Putamen (tissue), 1 donor: ENCODE measurements at places on chromosomes 11 and 22.

DNA sequence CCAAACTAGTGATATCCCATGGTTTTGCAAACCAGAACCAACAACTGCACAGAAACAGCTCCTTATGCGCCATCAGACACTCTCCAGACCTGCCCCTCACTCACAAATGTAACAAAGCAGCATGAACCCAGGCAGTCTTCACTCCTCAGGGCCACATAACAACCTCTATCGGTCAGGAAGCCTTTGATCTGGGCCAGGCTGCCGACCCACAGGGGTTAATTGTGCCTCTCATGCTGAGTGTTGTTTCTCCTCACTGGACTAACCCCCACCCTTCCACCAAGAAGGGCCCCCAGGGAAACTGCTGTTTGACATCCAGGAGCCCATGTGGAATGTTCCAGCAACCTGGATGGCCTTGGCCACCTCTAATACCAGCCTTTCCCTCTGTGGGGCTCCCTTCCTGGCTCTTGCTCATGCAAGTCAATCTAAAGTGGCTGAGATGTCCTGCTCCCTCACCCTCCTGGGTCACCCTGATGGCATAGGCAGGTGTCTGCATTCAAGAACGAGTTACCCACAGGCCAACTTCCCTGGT is 7.9 kb upstream of the RGL4 start:
- DNase-seq, result no peak

DNA sequence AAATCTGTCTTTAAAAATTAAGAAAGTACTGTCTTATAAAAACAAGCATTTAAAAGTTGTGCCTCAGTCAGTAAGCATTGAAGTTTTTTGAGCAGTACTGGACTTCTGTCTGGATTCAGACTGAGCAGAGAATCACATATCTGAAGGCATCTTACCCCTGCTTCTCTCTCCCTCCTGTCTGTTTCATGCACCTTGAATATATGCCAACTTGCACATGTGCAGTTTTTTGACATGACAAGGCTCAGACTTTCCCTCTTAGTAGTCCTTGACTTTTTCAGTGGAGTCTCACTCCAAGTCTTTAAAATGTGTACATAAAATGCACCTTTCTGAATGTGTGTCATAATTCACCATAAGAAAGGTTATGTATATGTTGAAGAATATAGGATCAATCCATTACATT is 19.8 kb downstream of the SPECC1L start:
- DNase-seq, result no peak

DNA sequence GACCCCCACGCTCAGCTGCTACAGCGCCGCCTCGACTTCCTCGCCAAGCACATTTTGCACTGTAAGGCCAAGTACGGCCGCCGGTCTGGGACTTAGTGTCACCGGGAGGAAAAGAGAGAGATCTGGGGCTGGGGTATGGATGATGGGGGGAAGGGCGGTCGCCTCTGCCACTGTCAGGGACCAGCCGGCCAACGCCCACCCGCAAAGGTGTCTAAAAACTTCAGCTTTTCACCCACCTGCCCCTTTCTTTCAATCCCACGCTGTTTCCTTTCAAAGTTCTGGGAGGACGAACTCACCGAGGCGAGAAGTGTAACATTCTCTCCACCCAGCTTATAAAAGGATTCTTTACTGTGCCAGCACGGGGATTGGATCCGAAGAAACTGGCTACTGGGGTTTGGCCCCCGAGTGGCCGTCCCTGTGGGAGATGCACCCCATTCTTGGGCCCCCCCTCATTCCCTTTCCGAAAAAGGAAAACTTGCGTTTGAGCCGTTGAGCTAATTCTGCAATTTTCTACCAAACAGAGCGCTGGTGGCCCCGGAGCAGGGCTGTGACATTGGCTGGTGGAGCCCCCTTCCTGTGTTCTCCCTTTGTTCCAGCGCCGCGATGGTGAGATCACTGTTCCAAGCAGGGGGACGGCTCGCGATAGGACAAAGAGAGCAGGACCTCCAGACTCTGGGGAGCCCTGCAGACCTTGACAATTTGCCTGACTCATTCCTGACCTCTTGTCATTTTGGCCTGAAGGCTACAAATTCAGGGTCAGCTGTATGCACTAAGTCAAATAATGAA is 1.8 kb downstream of the FJX1 start:
- no peak for DNase-seq

GRCh38 chr22:35020517-35020916 is 45.4 kb upstream of the ISX start:
- DNase-seq, result no peak

- no peak for DNase-seq
These were observed 83.4 kb downstream of the WNT7B start for GRCh38 chr22:45893516-45893915.

- DNase-seq, result no peak
These were observed 13.6 kb upstream of the EED start for GRCh38 chr11:86230921-86231434.

DNA sequence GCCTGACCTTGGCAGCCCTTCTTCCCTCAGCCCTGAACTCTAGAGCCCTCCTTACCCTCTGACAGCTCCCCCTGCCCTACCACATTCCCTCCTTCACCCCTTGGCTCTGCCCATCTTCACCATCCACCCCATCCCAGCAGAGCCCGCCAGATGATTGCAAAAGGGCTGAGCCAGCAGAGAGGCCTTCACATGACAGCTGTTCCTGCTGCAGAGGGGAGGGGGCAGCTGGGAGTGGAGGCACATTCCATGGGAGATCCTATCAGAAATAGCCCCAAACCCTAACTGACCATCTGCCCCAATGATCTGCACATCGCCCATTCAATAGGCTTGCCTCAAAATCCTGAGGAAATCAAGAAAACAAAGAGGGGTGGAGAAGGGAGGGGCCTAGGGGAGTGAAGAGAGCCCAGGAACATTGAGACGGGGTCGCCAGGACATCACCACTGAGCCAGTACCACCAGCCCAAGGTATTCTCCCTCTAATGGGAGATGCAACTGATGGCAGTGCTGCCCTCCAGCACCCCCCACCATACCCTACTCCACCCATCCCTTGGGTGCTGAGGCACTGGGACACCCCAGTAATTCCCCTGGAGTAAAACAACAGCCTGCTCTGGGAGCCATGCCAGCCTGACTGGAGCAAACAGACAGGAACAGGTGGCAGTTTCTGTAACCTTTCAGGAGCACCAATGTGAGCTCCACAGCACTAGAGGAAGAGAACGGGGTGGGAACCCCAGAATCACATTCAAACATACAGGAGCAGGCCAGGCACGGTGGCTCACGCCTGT is 8.0 kb upstream of the AHNAK start:
- no peak for DNase-seq

GRCh38 chr22:39851606-39852315 is 41.8 kb downstream of the ENTHD1 start:
- no peak for DNase-seq

DNA sequence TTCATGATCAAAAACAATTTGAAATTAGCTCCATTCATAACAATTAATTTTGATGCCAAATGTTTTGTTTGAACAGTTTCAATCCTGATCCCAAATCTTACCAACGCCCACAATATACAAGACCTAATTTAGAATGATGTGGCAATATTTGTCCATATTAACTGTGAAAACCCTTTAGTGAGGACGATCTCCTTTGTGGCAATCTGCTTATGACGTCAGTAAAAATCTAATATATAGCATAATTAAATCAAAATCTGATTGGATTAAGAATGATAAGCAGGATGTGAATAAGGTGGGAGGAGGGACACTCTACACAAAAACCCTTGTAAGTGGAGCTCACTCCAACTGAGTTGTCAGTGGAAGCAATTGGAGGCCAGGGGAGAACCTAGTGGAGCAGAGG is 11.9 kb upstream of the SLC5A4 start:
- no peak for DNase-seq

GRCh38 chr11:132453406-132453805 is 1078.9 kb downstream of the OPCML start:
- DNase-seq, result no peak

DNA sequence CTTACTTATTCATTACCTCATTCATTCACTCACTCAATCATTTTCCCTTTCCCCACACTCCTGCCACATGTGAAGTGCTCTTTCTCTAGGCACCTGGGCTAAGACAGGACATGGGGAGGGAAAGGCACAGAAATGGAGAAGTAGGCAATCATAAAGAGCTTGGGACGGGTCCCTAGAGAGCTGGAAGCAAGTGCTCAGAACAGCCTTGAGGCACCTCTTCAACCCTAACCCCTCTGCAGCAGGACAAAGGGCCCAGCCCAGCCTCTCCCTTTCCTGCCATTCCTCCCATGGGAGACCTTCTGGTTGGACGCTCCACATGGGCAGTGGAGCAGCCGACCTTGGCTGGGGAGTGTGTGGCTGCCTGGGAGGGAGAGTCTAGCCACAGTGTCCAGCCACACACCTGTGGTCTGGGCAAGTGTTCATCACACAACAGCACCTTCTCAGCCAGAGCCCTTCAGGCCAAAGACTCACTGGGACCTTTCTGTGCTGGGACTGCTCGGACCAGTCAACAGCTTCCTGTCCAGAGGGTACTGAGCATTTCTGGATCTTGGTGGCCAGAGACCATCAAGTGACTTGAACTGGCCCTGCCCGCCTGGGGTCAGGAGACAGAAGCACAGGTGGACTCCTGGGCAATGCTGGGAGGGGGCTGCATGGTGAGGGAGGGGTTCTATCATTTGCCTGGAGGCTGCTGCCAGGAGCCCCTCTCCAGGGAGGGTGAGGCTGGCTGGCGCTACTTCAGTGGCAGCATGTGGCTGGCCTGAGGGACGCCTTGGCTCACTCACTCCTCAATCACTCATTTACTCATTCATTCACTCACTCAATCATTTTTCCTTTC is 1.0 kb upstream of the MUC5AC start:
- DNase-seq, result no peak

- peak; percentile 44 for DNase-seq
These were observed 6.4 kb upstream of the IFITM3 start for GRCh38 chr11:326842-327580.

- no peak for DNase-seq
These were observed 26.0 kb upstream of the POLD3 start for GRCh38 chr11:74566146-74566960.

DNA sequence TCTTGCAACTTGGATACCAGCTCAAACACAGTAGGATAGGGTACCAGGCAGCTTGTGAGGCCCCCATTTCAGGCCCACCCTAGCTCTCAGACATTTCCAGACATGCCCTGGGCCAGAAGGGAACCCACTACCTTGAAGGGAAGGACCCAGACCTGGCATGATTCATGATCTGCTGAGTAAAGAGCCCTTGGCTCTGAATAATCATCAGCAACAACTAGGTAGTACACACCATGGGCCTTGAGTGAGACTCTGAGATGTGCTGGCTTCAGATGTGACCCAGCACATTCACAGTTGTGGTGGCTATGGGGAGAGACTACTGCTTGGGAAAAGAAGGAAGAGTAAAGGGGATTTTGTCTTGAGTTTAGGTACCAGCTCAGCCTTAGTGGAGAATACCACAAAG is 23.6 kb downstream of the JRKL start:
- no peak for DNase-seq

GRCh38 chr11:75673977-75674582 is 5.2 kb upstream of the MAP6 start:
- no peak for DNase-seq

DNA sequence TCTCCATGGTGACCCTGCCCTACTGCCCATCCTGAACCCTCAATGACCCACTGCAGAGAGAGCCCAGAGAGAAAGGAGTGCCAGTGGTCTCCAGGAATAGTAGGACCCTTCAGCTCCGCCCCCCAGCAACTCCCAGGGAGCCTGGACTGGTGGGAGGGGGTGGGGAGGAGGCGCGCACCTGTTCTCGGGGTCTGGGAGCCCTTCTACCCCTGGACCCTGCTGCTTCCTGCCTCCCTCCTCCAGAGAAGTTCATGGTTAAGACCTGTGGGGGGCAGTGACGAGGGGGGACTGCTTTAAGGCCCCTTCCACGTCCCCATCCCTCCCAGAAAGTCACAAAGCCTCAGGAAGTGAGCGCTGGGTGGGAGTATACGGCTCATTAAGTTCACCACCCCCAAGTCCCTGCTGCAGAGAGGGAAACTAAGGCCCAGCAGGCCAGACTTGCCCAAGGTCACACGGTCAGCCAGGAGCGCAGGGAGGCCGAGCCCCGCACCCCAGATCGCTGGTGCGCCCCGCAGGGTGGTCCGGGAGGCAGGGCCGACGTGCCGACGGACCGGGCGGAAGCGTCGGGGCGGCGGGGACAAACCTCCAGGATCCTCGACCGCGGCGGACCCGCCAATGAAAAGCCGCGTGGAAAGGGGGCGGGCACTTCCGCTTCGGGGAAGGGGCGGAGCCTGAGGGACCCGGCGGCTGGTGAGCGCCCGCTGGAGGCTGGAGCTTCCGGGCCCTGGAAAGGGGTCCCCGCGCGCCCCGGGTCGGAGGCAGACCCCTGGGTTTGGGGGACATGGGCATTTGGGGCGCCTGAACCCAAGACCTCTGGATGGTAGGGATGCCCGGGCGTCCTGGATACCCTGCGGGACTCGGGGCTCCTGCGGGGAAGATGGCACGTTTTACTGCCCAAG is at the start of the genes NUDT22 and TRPT1:
TSS of gene NUDT22 (plus strand) at position 667 of the 899 bp plus-strand sequence. CDS start 379 bp downstream, outside the sequence.
TSS of gene TRPT1 (minus strand) at position 579 of the 899 bp plus-strand sequence. CDS start at position 253, 326 bp downstream.
- DNase-seq, result peak; percentile 83

GRCh38 chr11:46642627-46643335 is 25.4 kb downstream of the ATG13 start:
- DNase-seq, result no peak

DNA sequence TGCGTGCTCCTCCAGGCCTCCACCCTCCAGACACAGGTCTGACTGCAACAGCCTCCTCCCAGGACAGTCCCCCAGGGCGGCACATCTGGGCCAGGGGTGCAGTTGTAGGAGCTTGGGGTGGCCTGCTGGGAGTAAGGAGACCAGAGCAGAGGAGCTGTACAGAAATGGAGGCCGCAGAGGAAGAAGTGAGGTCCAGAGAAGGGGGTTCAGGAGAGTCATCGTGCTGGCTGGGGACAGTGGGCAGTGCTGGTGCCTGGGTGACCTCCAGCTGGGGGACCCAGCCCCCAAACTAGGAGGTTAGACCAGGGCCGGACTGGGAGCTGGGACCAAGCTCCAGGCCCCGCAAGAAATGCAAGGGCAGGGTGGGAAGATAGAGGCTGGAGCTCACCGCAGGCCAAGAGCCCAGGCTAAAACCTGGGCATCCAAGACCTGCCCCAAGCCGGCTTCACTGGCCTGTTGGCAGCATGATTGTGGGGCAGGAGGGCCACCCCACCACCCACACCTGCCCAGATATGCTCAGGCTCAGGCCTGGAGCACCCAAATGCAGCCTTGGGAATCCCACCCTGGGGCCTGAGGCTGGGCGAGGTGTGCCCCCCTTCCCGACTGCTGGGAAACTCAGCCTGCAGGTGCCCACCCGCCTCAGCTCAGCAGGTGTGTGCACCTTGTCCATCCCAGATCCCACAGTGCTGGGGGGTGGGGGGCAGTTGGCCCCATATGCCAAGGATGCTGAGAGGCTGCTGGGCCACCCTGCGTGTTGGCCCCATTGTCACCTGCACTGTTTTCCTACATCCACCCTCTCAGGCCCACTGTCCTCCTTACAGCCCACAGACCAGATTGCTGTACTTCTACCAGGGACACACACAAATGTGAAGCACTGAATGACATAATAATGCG is 96.9 kb downstream of the MORC2 start:
- DNase-seq, result no peak

- no peak for DNase-seq
These were observed 55.1 kb downstream of the PACSIN2 start for GRCh38 chr22:42959576-42960509.
